Stimulated activated CD4-positive, alpha-beta T cell treated with anti-CD3 and anti-CD28 coated beads, Interleukin-12 subunit alpha, Interleukin-12 subunit beta, amount 100 ng/mL, for 24 hours (primary cell): ENCODE measurements at places on chromosomes 1 and 21.

GRCh38 chr1:150106341-150106740 lies 38.8 kb downstream of the VPS45 start:
- no peak for DNase-seq

DNA sequence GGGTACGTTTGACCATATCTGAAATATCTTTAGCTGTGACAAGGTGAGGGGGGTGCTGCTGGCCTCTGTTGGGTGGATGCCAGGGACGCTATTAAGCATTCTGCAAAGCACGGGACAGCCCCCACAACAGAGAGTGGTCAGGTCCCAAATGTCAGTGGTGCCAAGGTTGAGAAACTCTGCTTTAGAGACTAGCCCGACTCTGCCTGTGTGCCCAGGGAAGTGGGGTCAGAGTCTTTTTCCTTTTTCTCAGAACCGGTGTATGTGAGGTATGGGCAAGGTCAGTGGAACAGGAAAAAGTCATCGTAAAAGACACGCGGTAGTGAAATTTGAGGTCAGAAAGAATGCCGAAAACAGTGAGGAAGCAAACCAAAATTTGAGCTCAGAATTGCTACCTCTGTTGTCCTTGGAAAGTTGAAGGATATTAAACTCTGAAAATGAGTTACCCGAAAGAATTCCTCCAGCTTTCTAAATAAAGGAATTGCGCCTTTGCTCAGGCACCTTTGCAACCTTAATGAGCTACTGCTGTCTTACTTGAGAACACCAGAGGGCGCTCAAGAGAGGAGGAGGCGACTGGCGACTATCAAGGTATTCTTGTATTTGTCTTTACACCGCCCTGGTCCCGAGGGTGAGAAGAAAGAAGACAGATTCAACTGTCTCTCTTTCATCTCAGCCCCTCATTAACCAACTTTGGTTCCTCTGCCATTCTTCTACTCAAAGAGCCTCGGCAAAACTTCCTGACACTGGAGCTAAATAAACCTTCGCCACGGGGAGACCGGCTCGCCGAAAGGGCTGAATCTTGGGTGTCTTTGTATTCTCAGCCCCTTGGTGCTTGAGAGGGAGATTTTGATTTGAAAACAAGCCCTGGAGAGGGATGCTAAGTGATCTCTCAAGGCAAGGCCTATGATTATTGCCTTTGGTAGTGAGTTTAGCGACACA lies 85.4 kb upstream of the OLIG2 start:
- no peak for DNase-seq

DNA sequence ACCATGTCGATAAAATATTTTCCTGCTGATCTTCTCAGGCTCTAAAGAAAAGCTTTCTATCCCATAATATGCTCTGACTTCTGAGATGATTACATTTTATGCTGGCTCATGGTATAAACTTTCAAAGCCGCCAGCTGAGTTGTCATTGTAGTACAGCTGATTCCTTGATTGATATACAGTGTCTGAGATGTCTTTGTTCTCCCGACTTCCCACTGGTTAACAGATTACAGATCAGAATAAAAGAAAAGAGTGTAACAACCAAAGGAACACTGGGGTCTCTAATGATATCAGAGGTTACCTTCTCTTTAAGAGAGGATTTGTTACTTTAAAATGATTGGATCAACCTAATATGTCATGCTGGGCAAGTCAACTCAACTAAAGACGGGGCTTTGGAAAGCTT lies 485.4 kb upstream of the LRRC7 start:
- no peak for DNase-seq

DNA sequence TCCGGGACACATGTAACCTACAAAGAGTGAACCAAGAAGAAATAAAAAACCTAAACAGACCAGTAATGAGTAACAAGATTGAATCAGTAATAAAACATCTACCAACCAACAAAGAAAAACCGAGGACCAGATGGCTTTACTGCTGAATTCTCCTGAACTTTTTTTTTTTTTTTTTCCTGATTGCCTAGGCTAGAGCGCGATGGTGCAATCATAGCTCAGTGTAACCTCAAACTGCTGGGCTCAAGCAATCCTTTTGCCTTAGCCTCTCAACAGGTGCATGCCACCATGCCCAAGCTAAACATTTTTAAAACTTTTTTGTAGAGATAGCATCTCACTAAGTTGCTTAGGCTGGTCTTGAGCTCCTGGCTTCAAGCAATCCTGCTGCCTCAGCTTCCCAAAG lies 11.2 kb upstream of the FGGY start:
- no peak for DNase-seq

DNA sequence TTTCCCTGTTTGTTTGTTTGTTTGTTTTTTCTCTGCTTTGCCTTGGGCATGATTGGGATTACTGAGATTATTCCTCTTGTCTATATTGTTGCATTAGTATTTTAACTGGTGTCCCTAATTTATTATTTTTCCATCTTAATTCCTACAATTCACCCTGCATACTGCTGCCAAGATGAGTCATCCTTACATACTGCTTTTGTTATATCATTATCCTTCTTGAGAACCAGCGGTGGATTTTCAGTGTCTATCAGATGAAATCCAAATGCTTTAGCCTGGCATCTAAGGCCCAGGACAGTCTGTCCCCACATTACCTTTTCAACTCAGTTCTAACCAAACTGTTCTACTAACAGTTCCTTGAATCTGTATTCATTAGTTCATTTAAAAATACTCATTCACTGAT lies 101.7 kb downstream of the OLFML2B start:
- no peak for DNase-seq

GRCh38 chr1:163673759-163674151 lies 352.0 kb downstream of the NUF2 start:
- no peak for DNase-seq
